ENCODE measurements at places on chromosomes 2 and 18.

DNA sequence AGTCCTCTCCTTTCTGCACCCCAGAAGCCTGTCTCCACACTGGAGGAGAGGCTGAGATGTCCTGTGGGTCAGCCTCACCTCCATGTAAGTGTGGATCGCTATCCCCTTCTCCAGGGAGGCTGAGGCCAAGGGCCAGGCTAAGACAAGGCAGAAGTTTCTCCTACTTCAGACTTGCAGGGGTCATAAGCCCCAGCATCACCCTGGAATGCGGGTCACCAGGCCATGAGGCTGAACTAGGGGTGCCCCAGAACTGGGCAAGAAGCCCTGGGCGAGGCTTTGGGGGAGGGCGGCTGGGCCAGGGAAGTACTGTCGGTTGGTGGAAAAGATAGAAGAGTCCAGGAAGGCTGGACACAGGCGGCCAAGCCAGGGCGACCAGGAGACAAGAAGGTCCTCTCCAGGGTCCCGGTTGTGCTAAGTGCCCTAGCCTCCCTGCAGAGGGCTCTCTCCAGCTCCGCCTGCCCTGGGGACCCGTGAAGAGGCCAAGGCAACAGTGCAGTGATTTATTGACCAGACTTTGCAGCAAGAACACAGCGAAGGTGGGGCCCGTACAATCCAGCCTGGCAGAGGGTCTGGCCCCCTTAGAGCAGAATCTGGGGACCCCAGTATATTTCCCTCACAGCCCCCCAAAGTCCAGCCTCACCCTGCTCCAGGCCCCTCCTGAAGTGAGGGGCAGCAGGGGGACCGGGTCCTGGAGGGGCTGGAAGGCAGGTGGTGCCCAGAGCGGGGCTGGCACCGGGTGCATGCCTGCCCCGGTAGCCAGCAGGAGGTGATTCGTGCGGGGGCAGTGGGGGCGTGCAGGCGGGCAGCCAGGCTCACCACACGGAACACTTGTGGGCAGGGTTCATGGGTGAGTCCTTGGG, 8.1 kb downstream of the ECEL1 start:
- DNase-seq = no peak

DNA sequence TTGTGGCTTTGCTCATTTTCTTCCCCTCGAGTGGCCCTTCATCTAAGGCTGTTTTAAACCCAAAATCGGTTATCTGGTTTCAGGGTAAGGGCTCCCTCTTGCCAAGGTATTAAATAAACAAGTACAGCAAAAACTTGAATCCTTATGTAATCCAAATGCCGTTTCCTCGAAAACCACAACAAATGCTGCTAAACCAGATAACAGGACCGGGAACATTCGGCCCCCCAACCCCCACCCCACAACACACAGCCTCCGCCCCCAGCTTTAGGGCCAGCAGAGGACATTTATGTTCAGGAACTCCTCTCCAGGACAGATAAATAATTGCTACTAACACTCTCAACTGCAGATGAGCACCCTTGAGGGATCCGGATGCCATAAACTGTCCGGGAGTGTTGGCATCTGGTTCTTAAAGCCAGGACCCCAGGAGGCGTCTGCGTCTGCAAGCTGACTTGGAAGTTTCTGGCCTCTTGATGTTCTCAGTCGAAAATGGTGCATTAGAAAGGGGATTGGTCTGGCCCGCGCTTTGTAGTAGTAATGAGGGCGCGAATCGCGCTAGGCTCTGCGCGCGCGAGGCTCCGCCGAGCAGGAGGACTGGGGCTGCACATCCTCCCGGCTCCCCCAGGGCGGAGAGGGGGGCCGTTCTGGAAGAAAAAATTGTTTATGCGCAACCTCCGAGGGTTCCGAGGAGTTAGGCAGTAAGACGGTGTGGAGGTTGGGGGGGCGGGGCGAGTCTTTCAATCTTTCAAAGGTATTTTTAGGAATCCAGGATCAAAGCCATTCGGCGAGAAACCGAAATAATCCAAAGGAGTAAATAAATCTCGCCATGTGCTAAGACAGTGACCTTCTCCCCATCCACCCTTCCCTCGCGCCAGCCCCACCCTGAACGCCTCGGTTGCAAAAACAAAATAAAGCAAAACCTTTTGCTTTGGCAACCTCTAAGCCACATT, 3.9 kb upstream of the ID2 start:
- DNase-seq = peak; percentile 71

GRCh38 chr2:72041638-72042111, 106.0 kb downstream of the CYP26B1 start:
- peak; percentile 77 for DNase-seq

DNA sequence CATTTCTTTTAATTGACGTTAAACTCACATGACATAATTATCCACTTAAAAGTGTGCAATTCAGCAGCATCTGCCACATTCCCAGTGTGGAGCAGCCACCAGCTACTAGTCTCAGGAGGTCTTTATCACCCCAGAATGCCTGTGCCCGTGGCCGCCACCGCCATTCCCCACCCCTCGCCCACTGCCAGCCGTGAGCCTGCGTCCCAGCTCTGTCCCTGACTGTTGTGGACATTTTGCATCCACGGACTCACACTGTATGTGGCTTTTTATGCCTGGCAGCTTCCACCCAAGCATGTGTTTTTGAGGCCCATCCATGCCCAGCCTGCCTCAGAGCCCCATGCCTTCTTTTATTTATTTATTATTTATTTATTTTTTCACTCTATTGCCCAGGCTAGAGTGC, 9.2 kb downstream of the BOK start:
- DNase-seq = no peak

DNA sequence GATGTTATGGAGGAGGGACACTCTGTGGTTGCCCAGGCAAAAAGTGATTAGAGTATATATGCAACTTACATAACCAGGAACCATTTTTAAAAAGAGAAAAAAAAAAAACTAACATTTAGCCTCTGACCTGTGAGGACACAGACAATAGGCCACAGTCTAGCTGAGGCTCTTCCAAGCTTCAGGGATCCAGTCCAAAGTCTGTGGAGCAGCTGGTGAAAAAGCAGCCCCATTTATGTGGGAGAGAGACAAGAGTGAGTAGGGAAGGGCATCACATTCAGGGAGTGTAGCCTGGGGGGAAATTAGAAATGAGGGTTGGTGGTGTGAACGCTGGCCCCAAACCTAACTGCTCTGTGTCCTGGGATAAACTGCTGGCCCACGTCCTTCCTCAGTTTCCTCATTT, 122.8 kb downstream of the MYO5B start:
- DNase-seq = no peak

DNA sequence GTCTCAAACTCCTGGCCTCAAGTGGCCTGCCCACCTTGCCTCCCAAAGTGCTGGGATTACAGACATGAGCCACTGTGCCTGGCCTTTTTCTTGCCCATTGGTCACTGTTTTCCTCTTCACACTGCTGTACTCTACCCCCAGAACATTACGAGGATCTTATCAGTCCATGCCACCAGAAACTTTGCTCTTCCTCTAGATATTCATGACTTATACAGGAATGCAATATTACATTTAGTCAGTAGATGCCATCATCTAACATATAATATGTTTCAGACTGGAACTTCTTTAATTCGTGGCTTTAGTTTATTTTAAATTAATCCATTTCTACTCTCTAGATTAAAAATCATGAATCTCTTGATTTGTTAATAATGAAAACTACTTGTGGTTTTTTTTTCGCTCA, 135.5 kb downstream of the COMMD1 start:
- DNase-seq = no peak

DNA sequence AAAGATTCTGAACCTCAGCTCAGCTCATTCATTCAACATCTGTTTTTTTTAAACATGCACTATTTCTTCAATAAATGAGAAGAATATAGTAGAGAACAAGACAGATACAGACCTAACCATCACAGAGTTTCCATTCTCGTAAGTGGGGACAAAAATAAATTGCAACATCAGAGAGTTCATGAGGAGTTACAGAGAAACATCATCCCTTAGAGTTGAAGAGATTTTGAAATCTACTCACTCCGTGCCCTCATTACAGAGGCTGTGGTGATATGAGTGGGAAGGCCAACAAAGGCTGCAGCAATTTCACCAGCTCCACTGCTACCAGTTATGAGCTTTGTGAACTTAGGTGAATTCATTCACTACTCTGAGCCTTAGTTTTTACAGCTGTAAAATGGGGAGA, 399.3 kb downstream of the BCL11A start:
- no peak for DNase-seq

GRCh38 chr2:84121-84520, 37.8 kb upstream of the FAM110C start:
- no peak for DNase-seq

DNA sequence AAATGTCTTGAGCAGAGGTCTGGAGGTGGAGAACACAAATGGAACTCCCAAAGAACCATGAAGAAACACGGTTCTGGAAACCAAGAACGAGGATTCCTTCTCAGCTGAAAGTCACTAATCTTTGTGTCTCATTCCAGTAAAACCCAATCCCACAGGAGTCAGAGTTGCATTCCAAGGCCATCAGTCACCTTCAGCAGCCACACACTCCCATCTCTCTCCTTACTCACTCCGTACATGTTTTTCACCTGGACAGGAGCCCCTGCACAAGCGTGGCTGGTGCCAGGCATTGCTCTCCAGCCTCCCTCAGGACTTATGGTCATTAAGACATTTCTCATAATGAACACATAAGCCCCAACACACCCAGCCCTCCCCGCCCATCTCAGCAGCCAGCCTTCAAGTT, 175.4 kb upstream of the SIX2 start:
- no peak for DNase-seq

- DNase-seq = no peak
Observed at GRCh38 chr2:212968284-212969081, 182.9 kb downstream of the IKZF2 start.

DNA sequence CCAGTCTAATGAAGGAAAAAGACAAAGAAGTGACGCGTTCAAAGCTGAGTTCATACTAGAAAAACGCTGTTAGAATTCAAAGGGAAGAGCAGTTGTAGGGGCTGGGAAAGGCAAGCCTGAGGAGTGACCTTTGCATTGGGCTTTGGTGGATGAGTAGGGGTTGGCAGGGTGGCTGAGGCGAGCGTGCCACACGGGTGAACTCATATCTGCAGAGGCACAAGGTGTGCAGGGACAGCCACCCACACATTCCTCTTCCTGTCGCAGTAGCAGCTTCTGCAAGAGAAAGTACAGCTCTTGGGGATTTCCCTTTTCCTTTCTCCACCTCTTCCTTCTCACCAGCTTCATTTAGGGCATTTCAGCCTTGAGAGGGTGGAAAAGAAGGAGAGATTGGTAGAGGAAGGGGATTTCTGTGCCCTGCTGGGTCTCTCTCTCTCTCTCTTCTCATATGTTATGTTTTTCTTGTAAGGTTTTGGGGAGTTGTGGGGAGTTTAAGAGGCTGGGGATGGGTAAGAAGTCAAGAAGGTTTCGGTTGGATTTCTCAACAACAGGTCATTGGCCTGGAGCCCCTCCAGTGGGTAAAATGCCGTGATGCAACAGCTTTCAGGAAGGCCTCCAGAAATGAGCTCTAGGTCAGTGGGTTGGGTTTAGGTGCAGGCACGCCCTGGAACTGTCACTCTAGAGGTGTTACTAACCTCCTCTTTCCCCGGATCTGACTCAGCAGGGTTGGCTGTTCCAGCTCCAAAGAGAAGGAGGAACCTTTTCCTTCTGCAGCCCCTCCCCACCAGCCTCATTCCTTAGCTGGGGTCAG, 40.1 kb downstream of the ODC1 start:
- no peak for DNase-seq

DNA sequence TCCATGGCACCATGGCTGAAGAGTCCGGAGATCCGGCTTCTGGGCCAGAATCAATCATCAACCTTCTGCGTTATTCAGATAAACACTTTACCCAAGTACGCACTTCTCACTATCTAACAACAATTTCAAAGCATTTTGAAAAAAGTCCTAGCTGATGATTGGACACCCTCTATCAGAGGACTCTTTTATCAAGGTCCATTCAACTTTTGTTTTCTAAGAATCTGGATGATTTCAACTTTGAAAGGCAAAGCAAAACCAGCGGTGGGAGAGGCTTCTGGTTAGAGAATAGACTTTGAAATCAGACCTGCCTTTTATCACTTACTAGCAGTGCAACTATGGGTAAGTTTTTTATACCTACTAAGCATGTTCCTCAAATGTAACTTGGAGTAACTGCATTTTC, 293.6 kb upstream of the TNP1 start:
- DNase-seq = no peak

DNA sequence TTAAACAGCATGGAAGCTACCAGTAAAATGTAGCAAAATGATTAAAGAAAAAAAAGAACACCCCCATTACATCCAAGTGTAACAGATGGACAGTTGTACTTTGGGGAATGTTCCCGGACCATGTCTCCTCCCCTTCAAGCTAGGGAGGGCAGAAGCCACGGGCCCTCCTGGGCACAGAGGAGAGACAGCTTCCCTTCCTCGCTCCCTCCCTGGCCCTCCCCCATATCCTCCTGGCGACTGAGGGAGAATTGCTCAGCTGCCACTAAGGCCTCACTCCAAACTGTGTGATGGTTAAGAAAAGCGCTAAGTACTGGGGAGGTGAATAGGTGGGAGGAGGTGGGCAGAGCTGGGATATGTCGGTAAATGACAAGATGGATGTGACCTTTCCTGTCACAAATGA, 358.0 kb downstream of the HRH4 start:
- DNase-seq = no peak

- DNase-seq = no peak
Observed at GRCh38 chr18:24246143-24246542, 107.3 kb downstream of the CABYR start.

- DNase-seq = no peak
Observed at GRCh38 chr18:524466-524865, 24.0 kb upstream of the COLEC12 start.

DNA sequence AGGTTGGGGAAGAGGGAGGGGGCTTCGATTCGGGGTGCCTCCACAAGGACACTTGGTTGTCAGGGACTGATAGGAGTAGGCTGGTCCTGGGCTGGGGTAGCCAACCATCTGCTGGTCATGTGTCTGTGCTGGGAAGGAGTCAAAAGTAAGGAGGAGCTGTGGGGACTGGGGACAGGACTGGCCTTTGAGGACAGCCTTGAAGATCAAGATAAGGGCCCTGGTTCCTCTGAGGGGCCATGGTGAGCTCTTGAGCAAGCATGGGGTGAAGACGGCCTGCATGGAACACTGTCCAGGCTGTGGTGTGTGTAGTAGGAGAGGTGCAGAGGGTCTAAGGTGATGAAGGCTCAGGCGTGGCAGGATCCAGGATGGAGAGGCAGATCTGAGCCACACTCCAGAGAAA, 1.7 kb downstream of the CYP27A1 start:
- DNase-seq = no peak

DNA sequence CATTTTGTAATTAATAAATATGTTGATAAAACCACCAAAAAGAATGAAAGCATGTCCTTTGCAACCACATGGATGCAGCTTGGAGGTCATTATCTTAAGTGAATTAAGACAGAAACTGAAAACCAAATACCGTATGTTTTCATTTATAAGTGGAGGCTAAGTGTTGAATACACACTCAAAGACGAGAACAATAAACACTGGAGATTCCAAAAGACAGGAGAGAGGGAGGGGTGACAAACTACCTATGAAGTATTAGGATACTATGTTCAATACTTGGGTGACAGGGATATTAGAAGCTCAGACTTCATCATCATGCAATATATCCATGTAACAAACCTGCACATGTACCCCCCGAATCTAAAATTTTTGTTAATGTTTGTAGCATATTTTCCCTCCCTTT, 7.0 kb downstream of the ERLEC1 start:
- no peak for DNase-seq

- no peak for DNase-seq
Observed at GRCh38 chr18:61738488-61738887, 154.3 kb downstream of the RNF152 start.

- DNase-seq = no peak
Observed at GRCh38 chr18:46001074-46001473, 33.9 kb upstream of the EPG5 start.

GRCh38 chr18:21638822-21639221, 26.7 kb downstream of the SNRPD1 start:
- DNase-seq = no peak
